Stimulated activated CD8-positive, alpha-beta memory T cell treated with anti-CD3 and anti-CD28 coated beads, Interleukin-4, amount 100 ng/mL, for 48 hours (primary cell): ENCODE measurements at places on chromosomes 16 and 17.

DNA sequence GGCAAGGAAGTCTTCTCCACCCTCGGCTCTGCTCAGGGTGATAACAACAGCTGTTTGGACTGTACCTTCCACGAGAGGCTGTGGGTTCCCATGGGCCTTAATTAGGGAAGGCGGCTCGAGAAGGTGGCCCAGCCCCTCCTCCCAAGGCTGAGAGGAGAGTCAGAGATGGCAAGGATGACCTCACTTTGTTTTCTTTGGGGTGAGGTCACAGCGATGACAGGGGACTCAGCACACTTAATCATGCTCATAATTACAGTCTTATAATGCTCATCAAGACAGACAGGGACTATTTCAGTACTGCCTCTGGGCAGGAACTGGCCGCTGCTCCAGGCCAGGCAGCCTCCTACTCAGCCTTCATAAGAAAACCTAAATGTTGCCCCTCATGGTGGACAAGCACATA is 19.7 kb downstream of the WFDC1 start:
- no peak for DNase-seq

DNA sequence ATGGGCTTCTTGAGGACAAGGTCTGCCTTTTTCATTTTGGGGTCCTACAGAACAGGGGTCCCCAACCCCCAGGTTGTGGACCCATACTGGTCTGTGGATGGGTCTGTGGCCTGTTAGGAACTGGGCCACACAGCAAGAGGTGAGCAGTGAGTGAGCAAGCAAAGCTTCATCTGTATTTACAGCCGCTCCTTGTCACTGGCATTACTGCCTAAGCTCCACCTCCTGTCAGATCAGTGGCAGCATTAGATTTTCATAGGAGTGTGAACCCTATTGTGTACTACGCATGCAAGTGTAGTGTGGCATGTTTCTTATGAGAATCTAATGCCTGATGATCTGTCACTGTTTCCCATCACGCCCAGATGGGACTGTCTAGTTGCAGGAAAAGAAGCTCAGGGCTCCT is 33.9 kb downstream of the ERN1 start:
- DNase-seq, result no peak

DNA sequence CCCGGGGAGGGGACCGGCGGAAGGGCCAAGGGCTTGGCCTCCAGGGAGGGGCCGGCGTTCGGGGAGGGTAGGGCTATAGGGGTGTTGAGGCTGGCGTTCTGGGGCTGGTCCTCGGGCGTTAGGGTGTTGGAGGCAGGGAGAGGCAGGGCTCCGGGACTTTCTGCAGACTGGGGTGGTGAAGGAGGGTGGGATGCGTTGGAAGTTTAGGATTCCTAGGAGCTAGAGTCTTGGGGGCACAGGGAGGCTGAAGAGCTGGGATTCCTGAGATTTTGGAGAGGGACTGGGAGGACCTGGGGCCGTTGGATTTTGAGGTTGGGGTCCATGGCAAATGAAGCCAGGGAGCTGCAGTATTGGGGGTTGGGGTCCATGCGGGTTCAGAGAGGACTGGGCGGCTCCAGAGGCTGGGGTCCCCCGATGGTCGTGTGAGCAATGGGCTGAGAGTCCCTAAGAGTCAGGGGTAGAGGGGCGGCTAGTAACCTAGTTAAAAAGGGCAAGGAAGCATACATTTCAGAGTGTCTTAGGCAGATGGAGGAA is 740 bp downstream of the NFATC2IP start:
- DNase-seq, result peak; percentile 59

DNA sequence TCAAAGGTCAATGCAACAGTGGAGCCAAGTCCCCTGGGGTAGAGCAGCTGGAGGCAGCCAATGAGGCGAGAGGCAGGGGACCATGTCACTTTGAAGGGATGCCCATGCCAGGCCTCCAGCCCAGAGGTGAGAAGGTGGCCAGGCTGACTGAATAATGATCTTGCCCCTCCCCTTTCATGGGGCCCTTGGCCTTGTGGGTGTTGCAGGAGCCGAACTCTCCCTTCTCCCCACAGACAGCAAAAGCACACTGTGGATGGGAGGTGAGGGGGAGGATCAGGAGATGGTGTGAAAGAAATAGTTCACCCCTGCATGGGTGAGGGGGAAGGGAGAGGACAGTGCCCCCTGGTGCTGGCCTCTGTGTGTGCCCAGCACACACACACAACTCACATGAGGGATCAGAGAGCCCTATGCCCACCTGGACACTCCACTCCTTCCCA is 15.8 kb upstream of the TBX21 start:
- peak; percentile 65 for DNase-seq

DNA sequence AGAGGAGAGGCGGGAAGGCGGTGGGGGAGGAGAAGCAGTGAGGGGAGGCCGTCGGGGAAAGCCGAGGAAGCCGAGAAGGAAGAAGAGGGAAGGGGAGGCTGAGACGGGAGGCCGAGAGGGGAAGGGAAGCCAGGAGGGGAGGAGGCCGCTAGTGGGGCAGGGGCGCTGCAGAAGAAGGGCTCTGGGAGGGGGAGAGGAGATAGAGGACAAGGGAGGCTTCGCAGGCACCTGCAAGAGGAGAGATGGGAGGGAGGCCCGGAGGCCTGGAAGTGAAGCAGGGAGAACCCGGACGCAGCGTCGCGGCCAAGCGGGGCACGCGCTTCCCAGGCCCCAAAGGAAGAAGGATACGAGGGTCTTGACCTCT is 2.3 kb downstream of the C17orf58 start:
- DNase-seq, result no peak

DNA sequence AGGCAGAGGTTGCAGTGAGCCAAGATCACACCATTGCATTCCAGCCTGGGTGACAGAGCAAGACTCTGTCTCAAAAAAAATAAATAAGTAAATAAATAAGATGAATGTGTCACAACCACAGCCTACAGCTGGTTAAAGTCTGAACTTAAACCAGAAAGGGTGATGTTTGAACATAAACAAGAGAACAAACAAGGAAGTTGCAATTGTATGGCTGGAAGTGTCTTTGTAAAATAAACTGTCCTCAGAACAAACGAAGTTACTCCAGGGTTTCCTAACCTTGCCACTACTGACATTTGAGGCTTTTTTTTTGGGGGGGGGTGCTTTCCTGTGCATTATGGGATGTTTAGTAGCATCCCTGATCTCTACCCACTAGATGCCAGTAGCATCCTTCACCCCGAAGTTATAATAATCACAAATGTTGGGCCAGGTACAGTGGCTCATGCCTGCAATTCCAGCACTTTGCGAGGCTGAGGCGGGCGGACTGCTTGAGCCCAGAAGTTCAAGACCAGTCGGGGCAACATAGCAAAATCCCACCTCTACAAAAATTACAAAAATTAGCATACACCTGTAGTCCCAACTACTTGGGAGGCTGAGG is 119.2 kb downstream of the XYLT1 start:
- DNase-seq, result no peak

DNA sequence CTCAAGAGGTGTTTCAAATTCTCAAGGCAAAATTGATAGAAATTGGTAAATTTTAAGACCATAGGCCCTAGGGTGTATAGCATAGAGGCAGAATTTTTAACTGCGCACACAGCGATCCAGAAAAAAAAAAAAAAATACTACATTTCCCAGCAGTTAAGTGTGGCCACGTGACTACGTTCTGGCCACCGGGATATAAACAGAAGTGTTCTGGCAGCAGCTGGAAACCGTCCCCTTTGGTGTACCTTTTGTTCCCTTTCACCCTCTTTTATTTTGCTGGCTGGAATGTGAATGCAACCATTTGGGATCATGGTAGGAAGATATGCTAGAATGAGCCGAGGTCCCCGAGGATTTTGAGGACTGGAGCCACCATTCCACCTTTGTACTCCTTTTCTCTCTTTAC is 52.7 kb upstream of the AKAP1 start:
- no peak for DNase-seq

GRCh38 chr16:2711370-2712062 is 8.5 kb downstream of the PRSS27 start:
- DNase-seq, result no peak

- no peak for DNase-seq
Measured at GRCh38 chr17:81156866-81157805, 8.2 kb upstream of the PVALEF start.

GRCh38 chr16:49921791-49922456 is 66.0 kb upstream of the ZNF423 start:
- DNase-seq, result peak; percentile 65

GRCh38 chr17:15134363-15134762 is 130.8 kb downstream of the PMP22 start:
- no peak for DNase-seq

GRCh38 chr17:45768000-45768399 is 16.1 kb upstream of the CRHR1 start:
- no peak for DNase-seq

DNA sequence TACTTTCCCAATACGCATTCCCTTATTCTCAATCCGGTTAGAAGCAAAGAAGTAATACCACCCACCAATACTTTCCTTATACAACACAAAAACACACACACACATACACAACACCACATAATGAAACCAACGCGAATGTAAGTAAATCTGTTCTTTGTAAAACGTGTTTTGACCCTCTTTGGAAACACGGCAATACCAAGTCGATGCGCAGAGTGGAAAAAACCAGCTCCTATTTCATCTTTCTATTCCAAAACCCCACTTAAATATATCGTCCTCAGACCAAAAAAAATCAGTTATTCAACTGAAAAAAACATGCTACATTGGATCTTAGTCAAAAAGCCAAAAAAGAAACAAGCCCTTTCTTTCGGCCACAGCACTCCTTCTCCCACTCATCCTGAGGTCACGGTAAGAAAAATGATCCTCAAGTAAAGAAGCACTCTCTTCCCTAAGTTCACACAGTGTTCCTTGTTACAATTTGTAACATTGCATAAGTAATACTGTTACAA is 31.0 kb upstream of the ARL4D start:
- DNase-seq, result peak; percentile 48

GRCh38 chr17:46053911-46054534 is 55.0 kb downstream of the STH start:
- DNase-seq, result no peak

DNA sequence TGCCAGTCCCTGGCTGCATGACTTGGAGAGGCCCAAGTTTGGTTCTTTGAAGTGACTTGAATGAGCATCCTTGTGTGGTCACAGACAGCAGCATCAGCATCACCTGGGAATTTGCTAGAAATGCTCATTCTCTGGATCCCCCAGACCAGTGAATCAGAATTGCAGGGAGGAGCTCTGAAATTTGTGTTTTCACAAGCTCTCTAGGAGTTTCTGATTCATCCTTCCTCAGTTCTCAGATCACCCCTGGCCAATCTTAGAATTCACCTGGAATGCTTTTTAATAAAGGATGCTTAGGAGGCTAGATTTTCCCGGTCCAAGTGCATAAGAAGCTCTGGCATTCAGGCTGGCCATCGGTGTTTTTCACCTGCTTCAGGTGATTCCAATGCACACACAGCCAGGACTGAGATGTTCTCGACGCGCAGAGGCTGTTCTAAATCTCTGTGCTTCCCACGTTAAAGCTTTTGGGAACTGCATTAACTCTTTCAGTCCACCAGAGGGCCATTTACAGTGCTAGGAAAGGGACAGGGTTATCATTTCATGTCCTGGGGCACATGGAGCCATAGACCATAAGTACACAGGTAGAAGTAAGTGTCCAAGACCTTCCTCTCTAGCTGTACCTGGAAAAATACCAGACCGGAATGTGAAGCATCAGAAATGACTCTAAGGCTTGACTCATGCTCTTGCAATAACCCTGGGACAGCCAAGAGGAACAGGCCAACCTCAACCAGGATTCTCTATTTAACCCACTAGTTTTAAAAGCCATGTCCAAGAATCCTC is 85.7 kb upstream of the XYLT1 start:
- DNase-seq, result peak; percentile 25

DNA sequence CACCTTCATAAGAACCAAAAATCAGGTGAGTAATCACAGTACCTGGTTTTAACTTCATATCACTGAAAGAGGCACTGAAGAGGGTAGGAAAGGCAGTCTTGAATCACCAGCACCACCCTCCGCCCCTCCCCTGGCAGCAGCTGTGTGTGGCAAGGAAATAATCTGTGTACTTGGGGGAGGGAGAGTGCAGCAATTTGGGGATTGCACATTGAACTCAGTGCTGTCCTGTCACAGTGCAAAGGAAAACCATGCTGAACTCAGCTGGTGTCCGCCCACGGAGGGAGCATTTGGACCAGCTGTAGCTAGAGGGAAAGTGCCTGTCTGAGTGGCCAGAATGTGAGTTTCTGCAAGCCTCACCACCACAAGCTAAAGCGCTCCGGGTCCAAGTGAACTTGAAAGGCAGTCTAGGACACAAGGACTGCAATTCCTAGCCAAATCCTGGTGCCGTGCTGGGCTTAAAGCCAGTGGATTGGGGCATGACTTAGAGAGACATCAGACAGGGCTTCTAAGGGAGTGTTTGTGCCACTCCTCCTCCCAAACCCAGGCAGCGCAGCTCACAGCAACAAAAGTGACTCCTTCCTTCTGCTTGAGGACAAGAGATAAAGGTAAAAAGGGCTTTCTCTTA is 39.7 kb upstream of the ALDH3A1 start:
- DNase-seq, result no peak

- no peak for DNase-seq
Measured at GRCh38 chr17:4879601-4880000, 19.7 kb upstream of the C17orf107 start.

GRCh38 chr17:59254742-59255141 is 34.4 kb downstream of the GDPD1 start:
- no peak for DNase-seq

GRCh38 chr17:27232328-27232727 is 61.6 kb upstream of the WSB1 start:
- no peak for DNase-seq

GRCh38 chr16:23879735-23880373 is 44.1 kb downstream of the PRKCB start:
- no peak for DNase-seq

DNA sequence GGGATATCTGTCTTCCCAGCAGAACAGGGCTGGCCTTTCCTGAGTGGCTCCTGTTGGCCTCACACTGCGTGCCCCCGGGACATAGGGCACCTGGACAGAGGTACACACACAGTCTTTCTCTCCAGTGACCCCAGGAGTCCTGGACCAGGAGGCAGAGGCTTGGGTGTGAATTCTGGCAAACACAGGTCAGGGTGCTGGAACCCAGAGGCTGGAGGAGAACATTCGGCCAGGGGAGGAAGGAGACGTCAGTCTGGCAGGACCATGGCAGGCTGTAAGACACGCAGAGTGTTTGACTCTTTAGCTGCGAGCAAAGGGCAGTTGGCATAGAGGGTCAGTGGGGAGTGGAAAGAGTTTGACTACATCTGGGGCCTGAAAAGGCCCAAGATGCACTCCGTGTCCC is 4.1 kb upstream of the TVP23A start:
- no peak for DNase-seq

DNA sequence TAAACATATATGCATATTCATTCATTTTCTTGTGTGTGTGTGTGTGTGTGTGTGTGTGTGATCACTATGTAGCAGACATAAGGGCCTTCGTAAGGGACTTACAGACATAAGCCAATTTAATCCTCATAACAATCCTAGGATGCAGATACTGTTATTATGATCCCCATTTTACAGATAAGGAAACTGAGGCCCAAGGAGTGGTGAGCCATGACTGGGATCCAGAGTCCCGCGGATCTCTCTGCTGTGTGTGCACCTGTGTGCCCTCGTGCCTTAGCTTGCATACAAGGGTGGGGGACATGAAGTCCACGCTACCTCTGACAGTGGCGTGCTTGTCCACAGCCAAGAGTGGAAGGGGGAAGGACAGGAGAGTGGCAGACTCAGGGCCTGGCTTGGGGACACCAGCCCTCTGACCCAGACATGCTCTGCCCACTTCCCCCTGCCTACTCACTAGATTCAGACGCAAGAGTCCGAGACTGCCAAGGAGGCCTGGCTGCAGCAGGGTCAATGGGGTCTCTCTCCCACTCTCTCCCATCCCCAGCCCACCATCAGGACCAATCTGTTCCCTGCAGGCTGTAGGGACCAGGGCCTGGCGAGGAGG is 9.8 kb upstream of the SMTNL2 start:
- no peak for DNase-seq
